ENCODE measurements at places on chromosomes 16 and 17. TPM values are rescaled to one million over a fixed set of nuclear protein-coding genes. Genes with fewer than 3 reads are reported as not detected.

DOC2B gene
- total RNA-seq, result under 0.01 TPM

HBQ1 gene
- not detected for total RNA-seq

TMEM114 gene
- not detected for total RNA-seq

ELAC2 gene
- 55.0 TPM for total RNA-seq

KRTAP4-12 gene
- not detected for total RNA-seq

KRT20 gene
- total RNA-seq, result not detected

LAT gene
- 6.7 TPM for total RNA-seq

IGFBP4 gene
- 471 TPM for total RNA-seq

KIFC3 gene
- 12.0 TPM for total RNA-seq

TEKT1 gene
- not detected for total RNA-seq

ACD gene
- 17.4 TPM for total RNA-seq

UMOD gene
- total RNA-seq, result not detected

SDR42E1 gene
- total RNA-seq, result under 0.01 TPM

BPTF gene
- 35.5 TPM for total RNA-seq

CDC6 gene
- total RNA-seq, result 1.3 TPM
